Fibroblast of lung (primary cell): ENCODE measurements at places on chromosomes 7 and 10. TPM values are rescaled to one million over a fixed set of nuclear protein-coding genes. Genes with fewer than 3 reads are reported as not detected.

DNA sequence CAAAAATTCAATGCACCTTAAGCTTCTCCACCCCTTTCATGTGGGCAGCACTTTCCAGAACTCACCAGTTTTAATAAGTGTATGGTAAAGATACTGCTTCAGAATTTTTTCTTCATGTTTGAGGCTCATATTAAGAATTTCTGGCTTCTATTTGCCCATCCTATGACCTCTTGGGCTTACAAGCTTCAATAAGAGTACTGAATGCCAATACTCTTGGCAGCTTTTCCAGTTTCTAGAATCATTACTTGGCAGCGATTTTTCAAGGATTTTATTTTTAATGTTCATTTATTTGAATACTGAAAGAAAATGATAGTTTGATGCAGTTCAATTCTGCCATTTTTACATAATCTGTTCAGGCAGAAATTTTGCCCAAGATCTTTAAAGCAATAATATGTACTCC, 242.1 kb upstream of the KCND2 start:
- DNase-seq, result no peak

GRCh38 chr7:137091396-137091795, 222.9 kb downstream of the CHRM2 start:
- peak; percentile 52 for DNase-seq

DNA sequence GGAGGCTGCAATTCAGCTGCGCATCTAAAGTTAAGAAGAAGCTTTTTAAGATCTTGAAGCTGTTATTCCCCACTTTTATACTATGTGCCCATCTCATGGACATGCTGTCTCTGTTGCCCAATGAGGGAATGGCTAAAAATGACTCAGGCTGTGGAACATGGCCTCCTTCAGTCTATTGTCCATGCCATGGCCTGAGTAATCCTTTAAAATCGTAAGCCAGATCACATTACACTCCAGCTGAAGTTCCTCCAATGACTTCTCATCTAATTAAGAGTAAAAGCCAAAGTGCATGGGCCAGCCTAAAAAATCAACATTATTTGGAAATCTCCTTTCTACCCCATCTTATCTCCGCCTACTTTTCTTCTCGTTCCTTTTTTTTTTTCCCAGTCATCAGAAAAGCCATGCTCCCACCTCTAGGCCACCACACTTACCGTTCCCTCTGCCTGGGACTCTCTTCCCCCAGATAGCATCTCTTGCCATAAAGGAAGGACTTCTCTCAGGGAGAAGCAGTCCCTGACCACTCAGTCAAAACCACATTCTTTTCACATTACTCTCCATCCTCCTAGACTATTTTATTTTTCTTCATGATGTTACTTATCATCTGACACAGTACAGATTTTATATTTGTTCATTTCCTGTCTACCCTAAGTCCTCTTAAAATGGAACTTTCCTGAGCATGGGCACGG, 337.4 kb downstream of the PRPF18 start:
- DNase-seq, result peak; percentile 95

GRCh38 chr7:44318332-44318731, 7.1 kb downstream of the CAMK2B start:
- no peak for DNase-seq

GRCh38 chr10:31875608-31876007, 53.0 kb downstream of the ARHGAP12 start:
- DNase-seq, result no peak

DNA sequence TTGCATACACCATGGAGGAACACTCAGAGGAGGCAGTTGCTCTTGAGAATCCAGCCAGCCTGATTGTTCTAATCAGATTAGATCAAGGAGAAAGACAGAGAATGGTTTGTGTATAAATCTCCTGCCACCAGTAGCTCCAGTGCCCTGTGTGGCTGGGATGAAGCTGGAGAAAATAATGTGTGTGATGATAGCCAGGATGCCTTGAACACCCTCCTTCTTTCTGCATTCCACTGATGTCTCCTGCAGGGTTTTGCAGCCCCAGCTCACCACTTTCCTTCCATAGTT, 614.7 kb upstream of the FOXK1 start:
- DNase-seq, result no peak

DNA sequence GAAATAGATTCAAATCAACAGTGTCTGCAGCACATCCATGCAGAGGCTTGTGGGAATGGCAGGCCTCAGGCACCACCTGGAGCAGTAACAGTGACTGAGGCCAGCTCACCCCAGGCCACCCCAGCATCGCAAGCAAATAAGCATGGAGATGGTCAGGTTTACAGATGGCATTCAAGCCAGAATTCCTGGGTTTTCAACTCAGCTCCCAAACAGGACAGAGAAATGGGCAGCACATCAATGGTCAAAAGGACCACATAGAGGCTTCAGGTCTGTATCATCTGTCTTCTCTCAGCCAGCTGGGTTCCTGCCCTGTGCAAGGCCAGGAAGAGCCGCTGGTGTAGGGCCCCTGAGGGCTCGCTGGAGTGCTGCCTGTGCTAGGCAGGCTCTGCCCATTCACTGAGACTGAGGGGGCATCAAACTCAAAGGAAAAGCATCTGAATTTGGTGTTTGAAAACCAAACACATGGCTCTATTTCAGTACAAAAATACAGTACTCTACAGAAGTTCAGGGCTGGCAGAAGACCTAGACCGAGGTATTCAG, 112.5 kb downstream of the KMT2E start:
- DNase-seq, result peak; percentile 33

GRCh38 chr10:16902606-16903005, 85.4 kb upstream of the RSU1 start:
- DNase-seq, result no peak

- no peak for DNase-seq
Observed at GRCh38 chr10:73814896-73815718, 3.7 kb upstream of the NDST2 start.

DNA sequence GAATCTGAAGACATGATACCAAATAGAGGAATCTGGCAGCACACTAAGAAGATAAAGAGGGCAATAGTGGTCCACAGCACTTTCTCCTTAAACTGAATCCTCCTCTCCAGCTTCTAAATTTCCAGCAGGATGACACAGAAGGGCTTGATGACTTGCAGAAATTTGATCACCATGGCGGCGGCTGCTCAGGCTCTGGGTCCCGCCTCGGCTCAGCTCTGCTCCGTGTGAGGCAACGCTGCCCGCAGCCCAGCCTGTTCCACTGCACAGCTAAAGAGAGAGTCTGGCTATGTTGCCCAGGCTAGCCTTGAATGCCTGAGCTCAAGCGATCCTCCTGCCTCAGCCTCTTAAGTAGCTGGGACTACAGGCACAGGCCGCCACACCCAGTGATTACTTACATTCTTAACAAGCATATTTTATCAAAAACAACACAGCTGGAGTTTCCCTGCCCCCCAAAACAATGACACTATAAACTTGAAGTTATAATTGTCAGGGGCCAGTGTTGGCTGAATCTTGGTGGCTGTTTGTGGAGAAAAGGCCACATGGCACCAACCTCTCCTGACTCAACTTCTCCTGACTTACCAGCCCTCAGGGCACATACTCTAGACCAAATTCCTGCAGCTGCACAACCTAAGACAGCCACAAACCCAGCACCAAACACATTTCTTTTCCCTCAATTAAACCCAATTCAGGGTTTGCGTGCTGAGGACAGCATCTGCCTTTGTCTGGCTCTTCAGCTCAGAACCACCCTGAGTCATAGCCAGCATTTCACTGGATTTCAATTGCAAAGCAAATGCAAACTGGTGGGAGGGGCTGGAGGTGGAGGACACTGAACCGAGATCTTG, 11.6 kb upstream of the TNPO3 start:
- peak; percentile 72 for DNase-seq

GRCh38 chr10:33813871-33814270, 479.4 kb upstream of the NRP1 start:
- DNase-seq, result no peak

DNA sequence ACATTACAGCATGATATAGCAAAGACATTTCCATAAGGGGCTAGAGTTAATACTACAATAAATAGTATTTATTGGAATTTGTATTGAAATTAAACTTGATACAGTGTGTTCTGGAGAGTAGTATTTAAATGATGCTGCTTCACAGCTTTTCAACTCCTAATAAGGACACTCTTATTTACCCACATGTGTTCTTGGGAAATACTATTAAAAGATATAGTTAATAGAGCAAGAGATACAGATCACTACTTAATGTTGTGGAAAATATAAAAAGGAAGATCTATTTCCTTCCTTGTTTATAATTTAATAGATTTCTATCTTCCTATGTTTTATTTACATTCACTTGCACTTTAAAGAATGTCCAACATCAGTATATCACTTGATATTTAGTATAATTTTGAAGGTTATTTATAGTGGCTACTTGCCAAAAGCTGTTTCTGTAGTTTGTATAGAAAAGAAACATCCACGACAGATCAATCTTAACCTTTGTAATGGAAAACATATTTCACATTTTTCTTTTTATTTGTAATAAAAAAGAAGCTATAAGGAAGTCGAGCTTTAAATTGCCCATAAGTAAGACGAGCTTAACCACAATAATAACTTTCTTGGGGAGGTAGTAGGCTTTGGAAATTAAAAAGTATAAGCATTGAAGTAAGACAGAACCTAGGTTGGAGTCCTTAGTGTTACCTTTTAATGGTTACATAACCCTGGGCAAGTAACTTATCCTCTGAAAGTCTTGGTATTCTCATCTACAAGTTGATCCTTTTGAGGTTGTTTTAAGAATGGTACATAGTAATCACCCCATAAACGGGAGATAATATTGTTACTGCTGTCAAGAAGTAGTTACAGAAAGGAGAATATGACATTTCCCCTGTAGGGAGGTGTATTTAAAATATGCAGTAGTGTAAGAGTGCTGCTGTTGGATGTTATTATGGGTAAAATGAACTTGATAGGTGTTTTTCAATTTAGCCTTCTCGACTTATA, 32.8 kb downstream of the CPED1 start:
- no peak for DNase-seq

- peak; percentile 88 for DNase-seq
Observed at GRCh38 chr7:42913591-42913990, 1.7 kb upstream of the C7orf25 start.

DNA sequence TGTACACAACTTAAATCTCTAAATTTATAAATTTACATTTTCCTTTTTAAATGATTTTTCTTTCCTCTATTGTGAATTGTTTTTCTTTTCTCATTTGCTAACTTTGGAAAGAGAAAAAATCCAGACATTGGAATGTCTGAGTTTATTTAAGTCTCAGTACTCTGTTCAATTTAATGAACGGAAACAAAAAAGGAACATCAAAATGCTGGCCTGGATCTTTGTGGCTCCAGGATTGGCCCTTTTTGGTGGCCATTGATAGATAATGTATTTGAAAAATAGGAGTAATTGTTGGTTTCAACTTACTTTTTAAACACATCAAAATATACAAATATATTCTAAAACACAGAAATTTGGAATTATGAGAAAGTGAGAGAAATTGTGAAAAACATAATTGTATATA, 336.0 kb downstream of the SUGCT start:
- DNase-seq, result no peak

The PPA1 gene
- polyA plus RNA-seq, result 167 and 207 TPM in 2 replicates

The RARRES2 gene
- 9.8 and 67.0 TPM in 2 replicates for polyA plus RNA-seq

The CFAP43 gene
- 0.06 and 0.10 TPM in 2 replicates for polyA plus RNA-seq

The KCNIP2 gene
- polyA plus RNA-seq, result 0.16 and 0.37 TPM in 2 replicates

The OR9A2 gene
- not detected in 2 replicates for polyA plus RNA-seq

The RBP3 gene
- polyA plus RNA-seq, result not detected in 2 replicates
